ENCODE measurements at places on chromosomes 12 and 14.

- DNase-seq: peak; percentile 46
Observed at GRCh38 chr12:67649570-67650387, 1.2 kb downstream of the DYRK2 start.

- DNase-seq: no peak
Observed at GRCh38 chr12:39502726-39503125, 59.8 kb upstream of the KIF21A start.

GRCh38 chr12:117388951-117389446, 27.6 kb upstream of the NOS1 start:
- DNase-seq: no peak

GRCh38 chr12:112167718-112168525, 42.6 kb downstream of the TRAFD1 start:
- DNase-seq: no peak

DNA sequence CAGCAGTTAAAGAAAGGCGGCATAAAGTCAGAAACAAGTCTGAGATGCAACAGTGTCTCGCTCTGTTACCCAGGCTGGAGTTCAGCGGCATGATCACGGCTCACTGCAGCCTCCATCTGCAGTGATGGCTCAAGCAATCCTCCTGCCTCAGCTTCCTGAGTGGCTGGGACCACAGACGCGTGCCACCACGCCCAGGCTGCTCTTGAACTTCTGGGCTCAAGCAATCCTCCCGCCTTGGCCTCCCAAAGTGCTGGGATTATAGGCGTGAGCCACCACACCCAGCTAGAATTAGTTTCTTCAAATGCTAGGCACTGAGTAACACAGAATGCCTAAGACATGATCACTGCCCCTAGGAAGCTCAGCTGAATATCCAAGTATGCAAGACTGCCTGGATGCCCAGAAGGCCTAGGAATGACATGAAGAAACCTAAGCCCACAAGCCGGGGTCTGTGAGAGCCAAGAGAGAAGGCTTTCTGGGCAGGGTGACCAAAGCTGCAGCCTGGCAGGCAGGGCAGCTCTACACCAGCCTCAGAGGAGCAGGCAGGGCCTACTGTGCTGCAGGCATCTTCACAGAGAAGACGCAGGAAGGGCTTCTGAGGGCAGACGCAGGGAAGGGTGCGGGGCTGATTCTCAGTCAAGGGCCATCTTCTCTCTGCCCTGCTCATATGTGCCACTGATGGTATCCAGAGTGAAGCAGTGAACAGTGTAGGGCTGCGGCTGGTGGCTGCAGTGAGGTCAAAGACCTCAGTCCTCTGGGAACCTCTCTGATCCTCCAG, 4.3 kb upstream of the PPP2R5C start:
- DNase-seq: no peak

GRCh38 chr12:69816082-69816481, 8.9 kb upstream of the MYRFL start:
- DNase-seq: no peak

DNA sequence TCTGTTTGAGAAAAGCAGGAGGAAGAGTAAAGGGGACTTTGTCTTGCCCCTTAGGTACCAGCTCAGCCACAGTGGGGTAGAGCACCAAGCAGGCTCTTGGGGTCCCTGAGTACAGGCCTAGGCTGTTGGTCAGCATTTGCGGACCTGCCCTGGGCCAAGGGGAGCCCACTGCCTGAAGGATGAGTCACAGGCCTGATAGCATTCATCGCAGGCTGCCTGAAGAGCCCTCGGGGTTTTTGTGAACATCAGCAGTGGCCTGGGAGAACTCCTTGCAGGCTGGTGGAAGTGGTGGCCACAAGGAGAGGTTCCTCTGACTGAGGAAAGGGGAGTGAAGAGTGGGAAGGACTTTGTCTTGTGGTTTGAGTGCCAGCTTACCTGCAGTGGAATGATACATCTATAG, 25.0 kb upstream of the P2RX7 start:
- DNase-seq: no peak

- DNase-seq: no peak
Observed at GRCh38 chr12:87985069-87985675, 44.0 kb downstream of the C12orf50 start.

- no peak for DNase-seq
Observed at GRCh38 chr12:103475073-103475472, 20.7 kb downstream of the C12orf42 start.

DNA sequence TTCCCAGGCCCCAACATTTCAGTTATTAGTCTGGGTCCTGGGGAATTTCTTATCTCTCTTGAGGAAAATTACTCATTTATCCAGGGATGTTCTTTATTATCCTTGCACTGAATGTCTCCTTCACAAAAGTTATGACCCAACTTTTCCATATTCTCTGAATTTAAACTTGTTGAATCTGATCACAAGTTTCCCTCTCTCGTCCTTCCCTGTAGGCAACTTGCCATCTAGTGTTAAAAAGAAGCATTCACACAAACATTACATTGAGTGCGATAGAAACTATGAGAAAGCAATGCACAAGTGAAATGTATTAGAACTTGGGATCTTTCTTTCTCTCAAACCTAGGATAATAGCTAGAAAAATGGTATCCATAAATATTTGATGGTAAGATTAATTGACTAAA, 608.4 kb downstream of the FSCB start:
- peak; percentile 12 for DNase-seq

DNA sequence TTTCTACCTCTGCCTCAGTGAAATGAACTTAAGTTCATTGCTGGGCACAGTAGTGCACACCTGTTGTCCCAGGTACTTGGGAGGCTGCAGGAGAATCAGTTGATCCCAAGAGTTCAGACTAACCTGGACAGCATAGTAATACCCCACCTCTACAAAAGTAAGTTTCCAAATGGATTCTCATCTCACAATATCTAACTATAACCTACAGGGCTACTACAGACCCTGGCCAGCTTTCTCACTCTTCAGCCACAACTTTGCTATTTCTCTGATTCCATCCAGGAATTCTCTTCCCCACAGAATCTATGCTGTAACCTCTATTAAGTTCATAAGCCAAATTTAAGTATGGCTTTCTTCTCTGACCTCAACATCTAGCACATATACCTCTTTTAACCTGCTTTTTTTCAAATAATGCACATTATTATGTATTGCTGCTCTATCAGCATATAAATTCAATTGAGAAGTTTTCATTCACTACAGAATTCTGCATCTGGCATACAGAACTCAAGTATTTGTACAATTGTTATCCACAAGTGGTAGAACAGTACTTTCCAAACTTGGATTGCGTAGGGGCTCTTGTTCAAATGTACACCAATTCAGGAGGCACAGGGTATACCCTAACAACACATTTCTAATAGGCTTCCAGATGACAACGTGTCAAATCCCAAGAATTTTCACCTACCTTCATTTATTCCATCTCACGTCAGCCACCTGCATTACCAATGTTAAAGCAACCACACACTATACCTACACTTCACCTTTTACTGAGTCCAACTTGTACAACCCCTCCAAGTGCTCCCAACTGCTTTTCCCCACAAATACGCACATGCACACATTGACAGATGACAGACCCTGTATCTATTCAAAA, 3.8 kb downstream of the RPS29 start:
- DNase-seq: no peak

GRCh38 chr14:72646861-72647528, 246.9 kb downstream of the DPF3 start:
- DNase-seq: no peak

- DNase-seq: no peak
Observed at GRCh38 chr14:67393689-67394088, 18.3 kb downstream of the PLEK2 start.

DNA sequence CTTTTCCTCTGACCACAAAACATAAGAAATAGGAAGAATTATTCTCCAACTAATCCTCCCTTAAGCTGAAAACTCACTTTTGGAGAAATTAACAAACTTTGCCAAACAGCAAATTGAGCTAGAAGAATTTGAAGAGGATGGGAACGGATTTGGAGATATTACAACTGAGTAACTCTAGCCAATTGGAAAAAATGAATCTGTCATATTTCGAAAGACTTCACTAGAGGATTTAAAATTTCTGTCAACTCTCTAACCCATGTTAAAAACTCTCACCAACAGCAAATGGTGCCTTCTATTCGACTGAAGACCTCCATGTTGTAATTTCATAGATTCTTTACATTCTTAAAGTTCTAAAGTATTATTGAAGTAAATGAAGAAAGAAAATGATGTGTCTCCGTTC, 414.2 kb downstream of the RMST start:
- DNase-seq: no peak
